ENCODE measurements at places on chromosomes 12 and 14.

DNA sequence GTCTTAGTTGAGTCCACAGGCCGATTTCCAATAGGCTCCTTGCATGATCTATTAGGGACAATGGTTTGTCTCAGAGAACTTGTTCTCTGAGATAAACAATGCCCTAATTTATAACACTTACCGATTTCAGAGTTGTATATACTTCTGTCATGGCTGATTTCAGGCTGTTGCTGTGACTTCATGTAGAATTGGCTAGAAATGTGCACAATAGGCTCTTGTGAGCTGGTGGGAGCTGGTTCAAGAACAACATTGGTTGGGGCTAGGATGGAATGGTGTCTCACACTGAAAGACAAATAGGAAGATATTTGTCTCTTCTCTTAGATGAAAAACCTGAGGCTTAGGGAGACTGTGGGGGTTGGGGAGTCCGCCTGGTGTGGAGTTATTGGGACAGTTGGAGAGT is 6.7 kb upstream of the KRT86 start:
- DNase-seq = no peak

- DNase-seq = no peak
Measured at GRCh38 chr14:50225974-50226297, 5.4 kb downstream of the SOS2 start.

GRCh38 chr14:78763746-78764145 is 593.6 kb downstream of the NRXN3 start:
- no peak for DNase-seq

DNA sequence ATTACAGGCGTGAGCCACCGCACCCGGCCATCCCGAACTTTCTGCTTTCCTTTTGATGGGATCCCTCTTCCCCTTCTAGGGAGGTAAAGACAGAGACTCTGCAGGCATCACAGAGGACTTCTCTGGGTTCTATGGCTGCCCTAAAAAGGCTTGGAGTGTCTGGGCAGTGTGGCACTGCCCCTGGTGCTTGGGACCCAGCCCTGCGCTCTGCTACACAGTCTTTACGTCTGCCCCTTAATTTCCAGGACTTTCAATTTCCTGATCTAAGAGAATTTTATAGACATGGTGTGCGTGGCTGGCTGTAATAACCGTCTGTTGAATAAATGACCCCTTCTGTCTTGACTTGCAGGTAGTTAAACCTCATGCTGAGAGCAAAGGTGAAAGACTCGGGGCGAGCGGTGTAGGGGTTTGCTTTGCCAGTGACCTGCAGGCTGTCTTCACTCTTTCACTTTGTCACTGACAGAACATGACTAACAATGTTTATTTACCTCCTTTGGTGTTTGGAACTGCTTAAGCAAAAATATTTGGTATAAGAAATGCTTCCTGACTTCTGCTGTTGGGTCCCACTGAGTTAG is 110.9 kb upstream of the MAP1LC3B2 start:
- no peak for DNase-seq

DNA sequence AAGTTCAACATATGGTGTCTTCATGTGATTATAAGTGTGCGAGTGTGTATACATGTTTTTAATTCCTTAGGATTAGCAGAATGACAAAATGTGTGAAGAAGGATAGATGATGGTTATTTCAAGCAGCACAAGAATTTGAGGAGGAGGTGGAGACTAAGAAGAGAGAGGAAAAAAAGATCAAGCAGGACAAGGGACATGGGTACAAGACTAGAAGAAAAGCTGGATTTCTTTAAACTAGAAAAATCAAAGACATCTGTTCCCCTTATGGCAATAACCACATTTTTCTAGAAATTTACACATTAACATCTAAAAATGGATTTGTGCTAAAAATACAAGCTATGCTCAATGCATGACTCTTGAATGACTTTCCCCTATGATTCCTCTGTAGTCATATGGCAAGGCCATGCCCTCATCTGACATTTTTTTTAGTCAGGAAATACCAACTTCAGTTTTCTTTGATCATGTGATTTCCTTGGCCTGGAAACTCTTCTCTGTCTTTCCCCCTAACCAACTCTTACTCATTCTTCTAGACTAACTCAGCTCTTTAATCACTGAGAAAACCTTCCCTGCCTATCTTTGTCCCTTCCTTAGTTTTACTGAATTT is 435.8 kb downstream of the NRXN3 start:
- peak; percentile 98 for DNase-seq

- DNase-seq = no peak
Measured at GRCh38 chr14:61701946-61702345, 6.6 kb downstream of the HIF1A start.

DNA sequence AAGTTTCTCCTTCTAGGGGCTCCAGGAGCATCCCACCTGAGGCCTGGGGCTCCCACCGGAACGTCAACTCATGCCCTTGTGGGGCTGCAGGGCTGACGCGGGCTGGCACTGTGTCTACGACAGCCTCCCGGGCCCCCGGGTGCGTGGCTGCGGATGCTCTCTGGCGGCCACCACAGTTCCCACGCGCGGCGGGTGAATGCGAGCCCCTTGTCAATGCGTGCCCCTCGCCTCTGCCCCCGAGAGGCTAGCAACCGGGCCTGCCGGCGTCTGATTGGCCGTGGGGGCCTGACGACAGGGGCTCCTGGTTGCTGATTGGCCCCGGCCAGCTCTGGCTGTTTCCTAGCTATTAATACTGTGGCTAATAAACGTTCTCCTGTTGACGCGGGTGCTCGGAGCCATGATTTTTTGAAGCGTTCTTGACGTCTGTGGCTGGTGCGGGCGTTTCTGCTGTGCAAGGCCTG is 1.8 kb upstream of the MEG3 start:
- DNase-seq = peak; percentile 40

DNA sequence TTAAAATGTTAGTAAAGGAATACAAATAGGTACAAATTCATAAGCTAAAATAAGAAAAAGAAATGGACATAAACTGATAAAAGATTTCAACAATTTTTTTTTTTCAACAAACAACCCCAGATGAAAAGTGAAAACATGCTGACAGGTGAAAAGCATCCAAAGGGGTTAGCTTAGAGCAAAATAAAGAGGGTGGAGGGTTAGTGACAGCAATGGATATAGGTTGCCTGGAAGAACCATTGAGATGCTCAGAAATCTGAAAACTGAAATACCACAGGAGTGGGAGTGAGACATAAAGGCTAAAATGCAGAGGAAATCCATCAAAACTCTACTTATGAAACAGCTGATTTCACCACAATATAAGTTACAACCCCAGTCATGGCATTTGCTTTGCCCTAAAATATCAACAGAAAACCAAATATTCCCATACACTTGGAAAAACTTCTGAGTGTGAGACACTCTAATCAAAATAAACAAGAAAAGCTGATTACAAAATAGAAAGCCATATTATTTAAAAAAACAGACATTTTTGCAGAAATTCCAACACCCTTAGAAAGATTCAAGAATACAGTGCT is 136.3 kb upstream of the PLEKHG7 start:
- DNase-seq = no peak

GRCh38 chr14:91350483-91350812 is 67.2 kb downstream of the CCDC88C start:
- DNase-seq = no peak

DNA sequence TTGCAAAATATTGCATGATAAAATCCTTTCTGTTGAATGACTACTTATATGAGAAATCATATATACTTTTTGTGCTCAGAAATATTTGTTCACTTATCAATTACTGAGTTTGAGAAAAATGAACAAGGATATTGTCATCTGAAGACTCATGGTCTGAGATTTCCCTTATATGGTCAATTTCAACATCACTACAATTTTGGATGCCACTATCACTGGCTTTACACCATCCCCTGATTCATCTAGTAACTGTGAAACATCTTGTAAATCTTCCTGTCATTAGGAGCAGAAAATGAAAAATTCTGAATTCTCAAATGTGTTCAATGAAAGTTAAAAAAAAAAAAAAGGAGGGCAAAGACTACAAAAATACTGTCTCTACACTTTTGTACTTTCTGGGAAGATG is 21.8 kb upstream of the GXYLT1 start:
- peak; percentile 71 for DNase-seq

- DNase-seq = peak; percentile 49
Measured at GRCh38 chr12:28998662-28999120, 150.4 kb upstream of the FAR2 start.

DNA sequence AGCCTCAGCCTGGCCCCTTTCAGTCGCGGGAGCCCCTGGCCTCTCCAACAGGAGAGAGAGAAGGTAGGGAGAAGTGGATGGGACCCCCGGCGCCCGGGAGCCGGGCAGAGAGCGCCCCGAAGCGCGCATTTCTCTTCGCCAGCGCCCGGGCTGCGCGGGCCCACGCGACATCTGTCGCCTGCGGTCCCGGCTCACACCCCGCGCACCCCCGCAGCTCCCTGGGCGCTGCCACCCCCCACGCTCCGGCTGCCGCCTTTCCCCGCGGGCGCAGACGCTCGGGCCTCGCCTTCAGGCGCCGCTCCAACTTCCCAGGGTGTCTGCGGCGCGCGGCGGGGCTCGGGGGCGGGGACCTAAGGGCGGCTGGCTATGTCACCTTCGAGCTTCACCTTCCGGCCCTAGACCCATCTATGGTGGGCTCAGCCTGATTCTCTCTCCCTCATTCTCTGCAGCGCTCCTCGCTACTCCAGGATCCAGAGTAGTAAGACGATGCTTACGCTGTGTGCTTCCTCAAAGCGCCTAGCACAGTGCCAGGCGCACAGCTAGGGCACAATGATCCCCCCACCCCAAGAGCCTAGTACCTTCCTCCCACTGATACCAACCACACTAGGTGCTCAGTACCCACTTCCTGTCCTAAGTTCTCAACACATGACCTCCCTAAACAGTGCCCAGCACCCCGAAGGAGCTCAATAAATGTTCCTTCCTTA is 1.6 kb downstream of the HRK start:
- DNase-seq = no peak

GRCh38 chr14:99300190-99300589 is 28.2 kb upstream of the BCL11B start:
- DNase-seq = no peak

All from HCEC 1CT (cell line).